ENCODE measurements at places on chromosomes 13 and 19.

GRCh38 chr19:41705393-41706174, 2.8 kb upstream of the CEACAM5 start:
- no peak for DNase-seq

GRCh38 chr13:30423891-30424290, 1.6 kb downstream of the UBE2L5 start:
- no peak for DNase-seq

DNA sequence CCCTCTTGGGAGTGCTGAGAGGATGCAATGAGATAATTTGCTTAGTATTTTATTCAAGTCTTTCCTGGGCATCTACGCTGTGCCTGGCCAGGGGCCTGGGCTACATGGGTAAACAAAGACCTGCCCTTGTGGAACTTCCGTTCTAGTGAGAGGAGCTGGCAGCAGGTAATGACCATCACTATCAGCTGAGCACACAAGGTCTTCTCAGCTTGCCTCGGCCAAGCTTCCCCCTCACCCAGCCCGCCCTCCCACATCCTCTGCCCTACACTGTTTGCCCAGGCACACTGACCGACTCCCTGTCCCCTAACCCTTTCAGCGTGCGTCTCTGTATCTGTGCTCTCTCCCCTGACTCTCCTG, 8.6 kb upstream of the FKRP start:
- no peak for DNase-seq

DNA sequence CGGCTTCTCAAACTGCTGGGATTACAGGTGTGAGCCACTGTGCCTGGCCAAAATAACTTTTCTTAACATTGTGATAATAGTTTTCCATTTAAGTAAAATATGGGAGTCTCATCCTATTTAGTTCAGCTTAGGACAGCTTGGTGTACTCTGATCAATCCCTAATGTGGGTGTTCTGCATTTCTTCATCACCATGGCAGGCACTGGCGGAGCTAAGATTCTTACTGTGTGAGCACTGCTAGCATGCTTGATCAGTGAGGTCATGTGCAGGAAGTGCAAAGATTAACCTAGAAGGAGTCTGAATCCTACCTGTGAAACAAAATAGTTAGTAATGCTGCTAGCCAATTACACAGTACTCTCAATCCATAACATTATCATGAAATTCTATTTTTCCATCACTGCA, 1684.2 kb upstream of the SLC10A2 start:
- DNase-seq: no peak

DNA sequence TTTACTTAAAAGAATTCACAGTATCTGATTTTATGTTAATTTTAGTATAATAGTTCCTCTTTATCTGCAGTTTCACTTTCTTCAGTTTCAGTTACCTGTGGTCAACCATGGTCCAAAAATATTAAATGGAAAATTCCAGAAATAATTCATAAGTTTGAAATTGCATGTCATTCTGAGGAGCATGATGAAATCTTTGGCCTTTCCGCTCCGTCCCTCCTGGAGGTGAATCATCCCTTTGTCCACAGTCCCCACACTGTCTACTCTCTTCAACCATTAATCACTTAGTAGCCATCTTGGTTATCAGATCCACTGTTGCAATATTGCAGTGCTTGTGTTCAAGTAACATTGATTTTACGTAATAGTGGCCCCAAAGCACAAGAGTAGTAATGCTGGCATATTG, 26.9 kb downstream of the SLITRK6 start:
- DNase-seq: no peak

DNA sequence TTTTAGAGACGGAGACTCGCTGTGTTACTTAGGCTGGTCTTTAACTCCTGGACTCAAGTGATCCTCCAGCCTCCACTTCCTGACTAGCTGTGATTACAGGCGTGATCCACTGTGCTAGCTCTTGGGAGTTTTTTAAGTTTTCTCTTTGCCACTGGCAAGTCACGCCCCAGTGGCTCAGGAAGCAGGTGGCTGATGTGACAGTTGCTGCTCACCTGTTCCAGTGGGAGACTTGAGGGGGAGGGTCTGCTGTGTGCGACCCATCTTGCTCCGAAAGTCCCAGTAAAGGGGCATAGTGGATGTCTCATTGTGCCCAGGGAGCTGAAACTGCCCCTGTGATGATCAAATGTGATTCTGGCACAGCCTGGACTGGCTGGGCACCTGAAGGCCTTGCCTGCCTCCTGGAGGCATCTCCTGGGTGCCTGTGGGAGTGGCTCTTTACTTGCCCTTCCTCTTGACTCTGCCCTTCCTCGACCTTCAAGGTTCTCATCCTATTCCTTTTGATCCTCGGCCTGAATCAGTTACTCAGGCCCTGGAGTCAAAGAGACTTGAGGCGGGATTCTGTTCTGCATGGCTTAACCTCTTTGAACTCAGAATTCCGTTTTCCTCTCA, 7.8 kb downstream of the SMARCA4 start:
- DNase-seq: no peak

DNA sequence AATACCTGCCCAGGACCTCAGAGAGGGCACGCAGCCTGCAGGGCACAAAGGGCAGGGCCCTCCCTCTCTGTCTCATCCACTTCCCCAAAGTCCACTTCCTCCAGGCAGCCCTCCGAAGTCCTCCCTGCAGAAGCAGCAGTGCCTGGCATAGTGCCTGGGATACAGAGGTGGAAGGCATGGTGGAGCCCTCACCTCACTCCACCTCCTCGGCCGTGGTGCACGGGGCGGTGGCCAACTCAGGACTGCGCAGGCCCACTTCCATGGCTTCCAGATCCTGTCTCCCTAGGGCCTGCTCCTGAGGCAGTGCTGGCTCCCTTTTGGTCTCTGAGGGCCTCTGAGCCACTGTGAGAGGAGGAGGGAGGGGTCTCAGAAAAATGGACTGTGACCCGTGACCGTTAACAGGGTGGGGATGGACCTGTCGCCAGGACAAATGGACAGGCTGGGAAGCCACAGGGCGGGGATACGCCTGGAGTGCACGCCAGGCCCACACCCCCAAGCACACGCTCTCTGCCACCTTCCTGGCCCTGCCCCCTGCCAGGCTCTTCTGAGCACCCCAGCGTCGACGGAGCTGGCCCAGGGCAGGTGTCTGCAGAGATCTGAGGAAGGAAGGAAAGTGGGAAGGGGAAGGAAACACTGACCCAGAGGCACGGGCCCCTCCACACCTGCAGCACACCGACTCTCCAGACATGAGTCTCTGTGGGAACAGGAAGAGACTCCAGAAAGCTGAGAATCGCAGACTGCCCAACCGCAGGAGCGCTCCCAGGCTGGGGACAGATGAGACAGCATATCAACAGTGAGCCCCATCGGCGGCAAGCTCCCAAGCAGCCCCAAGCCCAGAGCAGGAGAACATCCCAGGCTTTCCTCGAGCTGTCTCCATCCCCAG, 8.4 kb downstream of the REXO1 start:
- DNase-seq: no peak

DNA sequence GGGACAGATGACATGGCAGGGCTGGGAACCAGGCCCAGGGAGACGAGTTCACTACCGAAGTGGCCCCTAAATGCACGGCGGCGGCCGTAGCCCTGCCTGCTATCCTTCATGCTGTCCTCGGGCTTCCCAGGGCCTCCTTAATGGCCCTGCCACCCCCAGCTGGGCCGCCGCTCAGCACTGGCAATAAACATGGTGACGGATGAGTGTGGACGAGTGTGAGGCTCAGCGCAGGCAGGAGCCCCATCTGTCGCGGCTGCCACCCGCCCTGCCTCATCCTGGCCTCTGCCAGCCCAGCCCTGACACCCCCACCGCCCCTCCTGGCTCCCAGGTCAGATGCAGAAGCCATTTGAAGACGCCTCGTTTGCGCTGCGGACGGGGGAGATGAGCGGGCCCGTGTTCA, 13.6 kb downstream of the PIN1 start:
- DNase-seq: no peak

Measured in NCI-H1048 (cell line).